Skin of body (tissue), 3 donors: ENCODE measurements at places on chromosomes 12 and 14. TPM values are rescaled to one million over a fixed set of nuclear protein-coding genes. Genes with fewer than 3 reads are reported as not detected.

The DIO3 gene
- total RNA-seq = 1.7 TPM

The SPIC gene
- not detected for total RNA-seq

The KLHDC1 gene
- 10.1 TPM for total RNA-seq

The COX8C gene
- not detected for total RNA-seq

The KCNA5 gene
- 1.7 TPM for total RNA-seq

The GPR65 gene
- 1.6 TPM for total RNA-seq

The DBX2 gene
- 0.10 TPM for total RNA-seq

The SRSF5 gene
- 253 TPM for total RNA-seq

The LRRC10 gene
- total RNA-seq = 0.10 TPM

The OR4E2 gene
- total RNA-seq = not detected

The ALG10 gene
- total RNA-seq = 14.1 TPM

The STXBP6 gene
- total RNA-seq = 7.6 TPM

The CHGA gene
- 0.69 TPM for total RNA-seq

The ASCL1 gene
- not detected for total RNA-seq

The PPFIBP1 gene
- 99.6 TPM for total RNA-seq

The ALKBH1 gene
- 9.7 TPM for total RNA-seq

The MUCL1 gene
- total RNA-seq = 90.0 TPM

The MYO1H gene
- total RNA-seq = 2.4 TPM

The FERMT2 gene
- total RNA-seq = 95.0 TPM

The ACRBP gene
- total RNA-seq = 0.99 TPM

The LRTM2 gene
- 0.20 TPM for total RNA-seq

The DIO2 gene
- total RNA-seq = 8.6 TPM

The TDRD9 gene
- 0.39 TPM for total RNA-seq

The SMOC1 gene
- 5.9 TPM for total RNA-seq
